ENCODE measurements at places on chromosomes 12 and 14.

- DNase-seq: peak; percentile 67
Observed at GRCh38 chr12:57190037-57190436, 26.6 kb upstream of the NXPH4 start.

DNA sequence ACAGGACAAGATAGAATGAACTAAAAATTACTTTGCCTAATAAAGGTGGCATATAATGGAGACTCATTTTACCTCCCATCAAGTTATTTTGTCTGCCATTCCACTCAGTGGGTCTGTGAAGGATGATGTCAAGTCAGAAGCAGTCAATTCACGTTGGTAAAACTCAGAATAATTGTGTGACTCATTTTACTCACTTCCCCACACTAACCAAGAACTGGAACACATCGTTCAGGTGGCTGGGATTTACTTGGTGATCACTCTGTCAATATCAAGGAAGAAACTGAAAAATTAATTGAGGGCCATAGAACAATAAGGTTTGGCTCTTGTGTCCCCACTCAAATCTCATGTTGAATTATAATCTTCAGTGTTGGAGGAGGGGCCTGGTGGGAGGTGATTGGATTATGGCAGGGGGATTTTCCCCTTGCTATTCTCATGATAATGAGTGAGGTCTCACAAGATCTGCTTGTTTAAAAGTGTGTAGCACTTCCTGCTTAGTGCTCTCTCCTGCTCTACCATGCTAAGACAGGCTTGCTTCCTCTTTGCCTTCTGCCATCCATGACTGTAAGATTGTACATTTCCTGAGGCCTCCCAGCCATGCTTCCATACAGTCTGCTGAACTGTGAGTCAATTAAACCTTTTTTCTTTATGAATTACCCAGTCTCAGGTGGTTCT is 35.7 kb upstream of the GTF2A1 start:
- DNase-seq: no peak

- no peak for DNase-seq
Observed at GRCh38 chr12:113262710-113263109, 41.4 kb downstream of the TPCN1 start.

GRCh38 chr12:67651132-67651695 is 2.7 kb downstream of the DYRK2 start:
- DNase-seq: no peak

- no peak for DNase-seq
Observed at GRCh38 chr12:88638388-88638787, 58.1 kb upstream of the KITLG start.

GRCh38 chr12:80443974-80444666 is at the start of gene PTPRQ:
TSS of gene PTPRQ (plus strand) at chr12:80444235. CDS start at chr12:80444346, 111 bp downstream.
- no peak for DNase-seq

DNA sequence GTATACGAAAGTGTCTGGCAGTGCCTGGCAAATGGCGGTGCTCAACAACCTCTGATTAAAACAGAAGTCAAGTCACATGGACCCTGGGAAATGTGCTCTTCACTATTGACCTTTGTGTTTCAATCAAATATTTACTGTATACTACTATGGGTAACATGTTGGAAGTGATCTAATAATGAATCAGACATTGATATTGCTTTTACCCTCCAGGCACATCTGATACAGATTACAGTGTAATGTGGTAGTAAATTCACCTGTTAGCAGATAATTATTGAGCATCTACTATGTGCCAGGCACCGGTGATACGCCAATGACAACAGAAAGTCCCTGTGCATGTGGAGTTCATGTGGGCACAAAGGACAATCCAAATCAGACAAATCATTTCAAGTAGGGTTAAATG is 63.1 kb downstream of the STON2 start:
- no peak for DNase-seq

Data from D341Med (cell line).